ENCODE measurements at places on chromosomes 4 and X. TPM values are rescaled to one million over a fixed set of nuclear protein-coding genes. Genes with fewer than 3 reads are reported as not detected.

DNA sequence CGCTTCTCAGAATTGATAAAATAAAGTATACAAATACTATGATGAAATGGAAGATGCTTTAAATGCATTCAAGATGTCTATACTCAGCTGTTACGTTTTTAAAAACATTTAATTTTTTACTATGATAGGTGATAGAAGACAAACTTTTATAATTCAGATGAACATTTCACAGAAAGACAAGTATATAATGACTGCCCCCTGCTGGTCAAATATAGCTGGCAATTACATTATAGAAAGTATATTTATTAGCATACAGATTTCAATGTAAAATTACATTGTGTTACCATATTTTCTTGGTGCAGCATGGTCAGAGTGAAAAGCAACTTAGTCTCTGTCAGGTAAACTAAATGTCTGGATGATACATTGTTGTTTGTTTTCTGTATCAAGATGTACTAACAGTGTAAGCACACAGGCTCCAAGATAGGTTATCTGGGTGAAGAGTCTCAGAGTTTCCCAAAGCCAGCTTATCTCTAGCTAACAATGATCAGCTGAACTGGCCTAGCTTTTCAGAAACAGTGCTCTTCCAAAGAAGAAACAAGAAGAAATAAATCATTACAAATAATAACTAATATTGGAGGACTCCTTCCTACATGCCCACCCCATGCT is 54.1 kb downstream of the SRPX start:
- no peaks in the 10 kb centered on the region for H3K36me3 ChIP-seq
- H3K4me3 ChIP-seq = no peak overlapping the region
- DNase-seq = no peak
- H3K27me3 ChIP-seq = no peaks in the 10 kb centered on the region
- no peak overlapping the region for H3K27ac ChIP-seq

- no peaks in the 10 kb centered on the region for H3K27me3 ChIP-seq
- no peak overlapping the region for H3K27ac ChIP-seq
- DNase-seq = no peak
Measured at GRCh38 chr4:68581383-68582338, 5.5 kb upstream of the UGT2B17 start.

GRCh38 chrX:150502979-150503897 is 65.2 kb upstream of the MTM1 start:
- DNase-seq = no peak
- H3K4me1 ChIP-seq = peaks cover 38% of the 10 kb centered on the region
- no peaks in the 10 kb centered on the region for H3K36me3 ChIP-seq
- no peak overlapping the region for H3K27ac ChIP-seq

DNA sequence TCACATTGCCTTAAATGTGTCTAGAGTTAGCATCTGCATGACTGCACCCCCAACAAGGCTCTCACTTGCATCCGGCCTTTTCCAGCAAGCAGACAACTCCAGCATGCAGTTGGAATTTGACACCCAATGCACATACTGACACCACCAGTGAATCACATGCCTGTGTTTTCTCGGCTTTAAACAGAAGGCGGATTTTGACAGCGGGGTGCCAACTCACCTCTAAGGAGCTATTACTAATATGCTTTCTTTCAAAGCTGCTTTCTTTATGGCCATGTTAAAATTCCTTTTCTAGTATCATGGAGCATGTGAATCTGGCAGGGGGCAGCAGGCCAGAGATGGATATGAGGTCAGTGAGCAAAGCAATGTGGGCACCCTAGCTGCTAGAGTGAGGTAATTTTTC is 78.0 kb upstream of the CLNK start:
- H3K4me1 ChIP-seq = no peaks in the 10 kb centered on the region
- DNase-seq = no peak
- H3K4me3 ChIP-seq = no peak overlapping the region
- no peak overlapping the region for H3K27ac ChIP-seq
- no peaks in the 10 kb centered on the region for H3K36me3 ChIP-seq
- H3K27me3 ChIP-seq = no peaks in the 10 kb centered on the region

- H3K36me3 ChIP-seq = no peaks in the 10 kb centered on the region
- H3K4me3 ChIP-seq = peak within 1 kb of the TSS; percentile 36
- H3K4me1 ChIP-seq = no peaks in the 10 kb centered on the region
- DNase-seq = no peak
Measured at GRCh38 chr4:87975466-87975865, at the start of gene SPP1. SPP1 (plus strand) TSS chr4:87975714; CDS start chr4:87976896, 1,182 bp downstream.

DNA sequence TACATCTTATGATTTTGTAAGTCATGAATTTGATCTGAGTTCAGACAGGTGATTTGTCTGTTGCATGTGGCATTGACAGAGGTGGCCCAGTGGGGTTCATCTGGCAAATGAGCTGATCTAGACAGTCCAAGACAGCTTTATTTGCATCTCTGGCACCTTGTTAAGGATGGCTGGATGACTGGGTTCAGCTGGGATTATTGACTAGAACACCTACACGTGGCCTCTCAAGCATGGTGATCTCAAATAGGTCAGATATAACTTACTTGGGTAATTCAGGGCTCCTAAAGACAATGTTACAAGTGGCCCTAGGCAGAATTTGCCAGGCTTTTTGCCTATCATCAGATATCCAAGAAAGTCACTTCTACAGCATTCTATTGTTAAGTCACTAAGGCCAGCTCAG is 48.0 kb downstream of the APOOL start:
- peak overlapping the region; percentile 77 for H3K27ac ChIP-seq
- H3K27me3 ChIP-seq = no peaks in the 10 kb centered on the region
- H3K36me3 ChIP-seq = no peaks in the 10 kb centered on the region
- peaks cover 12% of the 10 kb centered on the region for H3K4me1 ChIP-seq
- no peak for DNase-seq
- H3K4me3 ChIP-seq = no peak overlapping the region

GRCh38 chrX:108216405-108216804 is 124.8 kb downstream of the ATG4A start:
- DNase-seq = no peak
- H3K4me3 ChIP-seq = no peak overlapping the region
- H3K36me3 ChIP-seq = no peaks in the 10 kb centered on the region
- peaks cover 9% of the 10 kb centered on the region for H3K4me1 ChIP-seq
- no peaks in the 10 kb centered on the region for H3K27me3 ChIP-seq
- H3K27ac ChIP-seq = no peak overlapping the region

GRCh38 chr4:7854697-7855370 is 84.8 kb downstream of the AFAP1 start:
- H3K4me1 ChIP-seq = peaks cover 14% of the 10 kb centered on the region
- H3K27ac ChIP-seq = no peak overlapping the region
- H3K27me3 ChIP-seq = no peaks in the 10 kb centered on the region
- no peaks in the 10 kb centered on the region for H3K36me3 ChIP-seq
- no peak for DNase-seq
- H3K4me3 ChIP-seq = no peak overlapping the region

- peak overlapping the region; percentile 56 for H3K4me3 ChIP-seq
- no peaks in the 10 kb centered on the region for H3K4me1 ChIP-seq
- no peak for DNase-seq
- H3K36me3 ChIP-seq = no peaks in the 10 kb centered on the region
- no peak overlapping the region for H3K27ac ChIP-seq
- H3K27me3 ChIP-seq = no peaks in the 10 kb centered on the region
Measured at GRCh38 chrX:85544609-85545008, 165.1 kb upstream of the POF1B start.

- no peaks in the 10 kb centered on the region for H3K27me3 ChIP-seq
- no peak overlapping the region for H3K4me3 ChIP-seq
- H3K4me1 ChIP-seq = no peaks in the 10 kb centered on the region
- DNase-seq = no peak
- H3K27ac ChIP-seq = no peak overlapping the region
Measured at GRCh38 chrX:48996969-48997368, 5.1 kb downstream of the GRIPAP1 start.

DNA sequence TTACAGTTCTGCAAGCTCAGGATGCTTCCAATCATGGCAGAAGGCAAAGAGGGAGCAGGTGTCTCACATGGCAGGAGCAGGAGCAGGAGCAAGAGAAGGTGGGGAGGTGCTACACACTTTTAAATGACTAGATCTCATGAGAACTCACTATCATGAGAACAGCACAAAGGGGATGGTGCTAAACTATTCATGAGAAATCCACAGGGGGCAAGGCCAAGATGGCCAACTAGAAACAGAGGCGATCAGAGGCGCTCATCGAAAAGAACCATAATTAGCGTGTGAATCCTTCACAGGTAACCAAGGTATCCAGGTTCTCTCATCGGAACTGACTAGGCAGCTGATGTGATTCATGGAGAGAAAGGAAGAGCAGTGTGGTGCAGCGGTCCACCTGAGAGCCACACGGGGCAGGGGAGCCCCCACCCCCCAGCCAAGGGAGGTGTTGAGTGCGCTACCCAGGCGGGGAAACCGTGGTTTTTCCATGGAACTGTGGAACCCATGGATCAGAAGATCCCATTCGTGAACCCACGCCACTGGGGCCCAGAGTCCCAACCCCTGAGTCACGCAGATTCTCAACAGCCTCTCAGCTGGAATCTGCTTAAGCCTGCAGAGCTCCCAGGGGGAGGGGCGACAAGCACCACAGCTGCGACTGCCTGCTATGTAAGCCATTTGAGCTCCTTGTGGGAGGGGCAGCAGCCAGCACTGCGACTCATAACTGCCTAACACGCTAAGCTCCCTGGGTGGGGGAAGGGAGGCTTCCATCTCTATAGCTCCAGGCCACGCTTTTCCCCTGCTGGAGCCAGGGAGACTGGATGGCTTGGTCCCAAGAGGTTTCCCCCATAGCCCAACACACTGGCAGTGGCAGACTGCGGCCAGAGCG is 46.7 kb downstream of the FGF16 start:
- no peak overlapping the region for H3K27ac ChIP-seq
- no peak for DNase-seq
- H3K4me3 ChIP-seq = no peak overlapping the region
- no peaks in the 10 kb centered on the region for H3K36me3 ChIP-seq

DNA sequence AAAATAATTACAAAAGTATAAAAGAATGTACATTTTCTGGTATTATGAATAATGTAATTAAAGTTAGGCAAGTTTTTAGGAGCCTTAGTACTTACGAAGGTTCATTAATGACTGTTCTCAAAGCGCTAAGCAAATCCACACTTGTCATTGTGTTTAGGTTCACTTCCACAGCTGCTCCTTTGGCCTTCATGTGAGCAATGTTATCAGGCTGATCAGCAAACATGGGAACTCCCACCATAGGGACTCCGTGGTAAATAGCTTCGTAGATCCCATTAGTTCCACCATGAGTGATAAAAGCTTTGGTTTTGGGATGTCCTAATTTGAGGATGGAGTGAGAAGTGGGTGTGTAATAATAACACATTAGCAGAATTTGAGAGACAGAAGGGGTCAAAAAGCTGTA is 45.1 kb downstream of the UGT2A2 start:
- no peaks in the 10 kb centered on the region for H3K4me1 ChIP-seq
- DNase-seq = no peak
- no peak overlapping the region for H3K4me3 ChIP-seq

GRCh38 chr4:75844151-75844662 is 58.0 kb downstream of the PPEF2 start:
- H3K36me3 ChIP-seq = no peaks in the 10 kb centered on the region
- no peak overlapping the region for H3K4me3 ChIP-seq
- peaks cover 15% of the 10 kb centered on the region for H3K4me1 ChIP-seq
- H3K27ac ChIP-seq = peak overlapping the region; percentile 54
- DNase-seq = no peak

DNA sequence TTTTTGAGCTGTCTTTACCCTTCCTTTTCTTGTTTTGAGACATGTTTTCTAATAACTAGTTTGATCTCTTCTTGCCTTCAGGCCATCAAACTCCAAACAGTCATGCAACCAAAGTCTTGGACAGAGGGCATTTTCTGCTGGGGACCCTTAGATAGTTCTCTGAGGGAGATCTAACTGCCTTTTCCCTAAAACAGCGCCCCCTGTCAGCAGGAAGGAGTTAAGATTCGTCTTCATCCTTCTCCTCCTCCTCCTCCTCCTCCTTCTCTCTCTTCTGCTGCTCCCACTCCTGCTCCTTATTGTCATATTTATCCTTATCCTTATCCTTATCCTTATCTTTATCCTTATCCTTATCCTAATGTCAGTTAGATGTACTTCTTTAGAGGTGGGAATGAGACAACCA is 417.2 kb downstream of the TRAM1L1 start:
- H3K4me3 ChIP-seq = no peak overlapping the region
- no peaks in the 10 kb centered on the region for H3K27me3 ChIP-seq
- H3K36me3 ChIP-seq = no peaks in the 10 kb centered on the region
- no peak for DNase-seq
- no peaks in the 10 kb centered on the region for H3K4me1 ChIP-seq
- no peak overlapping the region for H3K27ac ChIP-seq

- H3K27me3 ChIP-seq = no peaks in the 10 kb centered on the region
- no peak overlapping the region for H3K27ac ChIP-seq
- DNase-seq = no peak
- H3K4me3 ChIP-seq = peak overlapping the region; percentile 81
- no peaks in the 10 kb centered on the region for H3K36me3 ChIP-seq
- H3K4me1 ChIP-seq = peaks cover 10% of the 10 kb centered on the region
Measured at GRCh38 chrX:53684415-53685192, 1.9 kb downstream of the HUWE1 start.

- H3K27ac ChIP-seq = peak within 1 kb of the TSS; percentile 20
- no peaks in the 10 kb centered on the region for H3K36me3 ChIP-seq
- peaks cover 8% of the 10 kb centered on the region for H3K4me1 ChIP-seq
- DNase-seq = no peak
- no peaks in the 10 kb centered on the region for H3K27me3 ChIP-seq
- peak within 1 kb of the TSS; percentile 75 for H3K4me3 ChIP-seq
Measured at GRCh38 chr4:40629401-40630334, at the start of gene RBM47. RBM47 (minus strand) TSS chr4:40629864; CDS start chr4:40438893, 190,971 bp downstream.

Gene USP9X
- total RNA-seq = 81.4 TPM
